ENCODE measurements at places on chromosomes 1 and 21.

DNA sequence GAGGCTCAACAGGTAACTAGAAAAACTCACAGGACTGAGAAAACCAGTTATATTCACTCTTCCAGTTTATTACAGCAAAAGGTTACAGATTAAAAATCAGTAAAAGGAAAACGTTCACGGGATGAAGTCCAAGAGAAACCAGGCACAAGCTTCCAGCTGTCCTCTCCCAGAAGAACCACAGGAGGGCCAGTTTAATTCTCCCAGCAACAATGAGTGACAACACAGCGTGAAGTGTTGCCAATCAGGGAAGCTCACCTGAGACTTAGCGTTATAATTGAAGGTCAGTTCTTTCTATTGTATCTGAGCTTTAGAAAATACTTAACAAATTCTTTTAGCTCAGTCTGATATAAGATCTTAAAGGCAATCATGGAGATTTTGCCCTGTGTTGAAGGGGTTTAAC is 65.2 kb upstream of the TNR start:
- no peak for DNase-seq

DNA sequence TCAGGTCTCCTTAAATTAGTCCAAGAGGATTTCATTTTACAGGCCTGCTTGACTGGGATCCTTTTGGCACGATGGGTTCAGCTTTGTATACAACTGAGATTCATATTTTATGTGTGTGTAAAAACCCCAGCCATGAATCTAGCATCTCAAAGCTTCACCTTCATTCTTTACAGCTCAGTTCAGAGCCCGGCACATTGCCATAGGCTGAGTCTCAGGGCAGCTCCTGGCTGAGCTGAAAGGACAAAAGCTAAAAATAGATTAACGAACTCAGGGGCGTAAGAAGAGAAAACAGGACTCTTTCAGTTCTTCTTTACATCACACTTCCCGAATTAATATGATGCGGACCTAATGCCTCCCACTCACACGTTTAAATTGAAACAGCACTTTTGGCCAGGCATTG is 262.8 kb upstream of the PBX1 start:
- no peak for DNase-seq

- no peak for DNase-seq
Measured at GRCh38 chr21:31804008-31804394, 68.8 kb upstream of the HUNK start.

GRCh38 chr1:155776414-155776813 is 80.6 kb downstream of the GON4L start:
- no peak for DNase-seq

GRCh38 chr1:59543211-59543668 is 246.3 kb downstream of the FGGY start:
- DNase-seq, result no peak

Measured in LoVo (cell line).